ENCODE measurements at places on chromosomes 5 and 9. TPM values are rescaled to one million over a fixed set of nuclear protein-coding genes. Genes with fewer than 3 reads are reported as not detected.

GRCh38 chr5:143499480-143500114, 96.1 kb upstream of the NR3C1 start:
- no peak for DNase-seq

DNA sequence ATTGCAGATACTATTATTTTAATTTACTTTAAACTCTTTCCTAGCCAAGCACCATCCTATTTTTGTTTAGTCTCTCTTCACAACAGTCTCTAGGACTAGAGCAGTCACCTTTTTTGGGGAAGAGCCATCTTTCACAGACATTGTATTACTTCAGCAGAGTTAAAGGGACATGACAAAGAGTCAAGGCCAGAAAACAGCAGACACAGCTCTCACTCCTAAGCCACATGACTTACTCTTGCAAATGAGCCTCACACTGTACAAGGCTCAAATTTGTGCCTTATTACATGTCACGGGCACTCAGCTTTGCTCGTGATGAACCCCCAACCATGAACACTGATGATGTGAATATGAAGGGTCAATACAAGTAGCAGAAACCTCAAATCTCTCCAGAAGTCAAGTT, 104.3 kb downstream of the ZNF608 start:
- DNase-seq = no peak

DNA sequence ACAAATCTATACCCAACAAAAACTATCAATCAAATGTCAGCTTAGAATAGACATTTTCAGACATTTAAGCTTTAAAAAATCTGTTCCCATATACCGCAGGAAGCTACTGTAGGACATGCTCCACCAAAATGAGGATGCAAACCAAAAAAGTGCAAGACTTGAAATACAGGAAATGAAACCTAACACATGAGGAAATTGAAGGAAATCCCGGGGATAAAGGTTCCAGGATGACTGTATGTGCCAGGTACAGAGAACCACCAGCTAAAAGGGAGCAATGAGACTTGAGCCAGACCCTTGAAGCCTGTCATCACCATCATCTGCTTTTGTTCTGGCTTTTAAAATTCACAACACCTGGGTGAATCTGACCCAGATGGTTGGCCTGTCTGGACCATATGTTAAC, 21.4 kb downstream of the DIAPH1 start:
- DNase-seq = no peak

DNA sequence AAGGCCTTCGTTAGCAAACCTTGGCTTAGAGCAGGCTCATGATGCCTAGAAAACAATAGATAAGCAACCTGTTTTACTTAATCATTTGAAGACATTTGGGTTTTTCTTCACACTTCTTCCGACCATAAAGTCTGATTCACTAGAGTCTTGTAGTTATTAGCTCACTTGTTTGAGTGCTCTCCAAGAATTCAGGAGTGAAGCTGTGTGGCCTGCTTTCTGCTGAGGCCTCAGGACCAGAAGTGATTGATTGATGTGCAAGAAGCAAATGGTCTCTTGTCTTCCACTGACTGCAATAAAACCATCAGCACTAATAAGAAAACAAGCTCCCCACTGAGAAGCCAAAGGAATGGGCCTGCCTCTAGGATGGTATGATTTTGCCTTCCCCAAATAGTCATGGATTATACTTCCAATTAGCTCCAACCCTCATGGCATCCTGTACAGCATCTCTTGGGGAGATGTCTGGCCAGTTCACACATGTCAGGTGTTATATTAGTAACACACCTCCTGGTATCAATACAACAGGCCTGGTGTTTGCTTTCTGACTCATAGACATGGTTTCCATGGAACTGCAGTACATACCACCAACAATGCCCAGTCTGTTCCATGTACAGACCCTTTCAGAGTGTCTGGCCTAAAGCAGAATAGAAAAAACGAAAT, 317.6 kb downstream of the CWC27 start:
- DNase-seq = peak; percentile 51

- DNase-seq = no peak
These were observed 4.7 kb upstream of the BICD2 start for GRCh38 chr9:92769286-92769685.

DNA sequence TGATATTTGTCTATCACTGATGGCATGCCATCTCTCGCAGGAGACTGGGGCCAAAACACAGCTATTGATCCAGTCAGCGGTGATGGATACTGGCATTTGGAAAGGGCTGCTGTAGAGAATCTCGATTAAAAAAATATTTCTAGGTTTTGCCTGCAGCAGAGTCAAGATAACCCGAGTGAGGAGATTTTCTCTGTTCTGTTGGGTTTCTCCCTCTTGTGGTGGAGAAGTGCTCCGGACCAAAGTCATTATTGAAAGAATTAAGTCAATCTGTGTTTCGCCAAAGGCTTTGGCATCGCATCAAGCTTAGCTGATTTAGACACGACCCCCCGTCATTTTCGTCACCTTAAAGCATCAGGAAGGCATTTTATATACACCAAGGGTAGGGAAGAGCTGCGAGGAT, 97.1 kb upstream of the IRX2 start:
- peak; percentile 53 for DNase-seq

DNA sequence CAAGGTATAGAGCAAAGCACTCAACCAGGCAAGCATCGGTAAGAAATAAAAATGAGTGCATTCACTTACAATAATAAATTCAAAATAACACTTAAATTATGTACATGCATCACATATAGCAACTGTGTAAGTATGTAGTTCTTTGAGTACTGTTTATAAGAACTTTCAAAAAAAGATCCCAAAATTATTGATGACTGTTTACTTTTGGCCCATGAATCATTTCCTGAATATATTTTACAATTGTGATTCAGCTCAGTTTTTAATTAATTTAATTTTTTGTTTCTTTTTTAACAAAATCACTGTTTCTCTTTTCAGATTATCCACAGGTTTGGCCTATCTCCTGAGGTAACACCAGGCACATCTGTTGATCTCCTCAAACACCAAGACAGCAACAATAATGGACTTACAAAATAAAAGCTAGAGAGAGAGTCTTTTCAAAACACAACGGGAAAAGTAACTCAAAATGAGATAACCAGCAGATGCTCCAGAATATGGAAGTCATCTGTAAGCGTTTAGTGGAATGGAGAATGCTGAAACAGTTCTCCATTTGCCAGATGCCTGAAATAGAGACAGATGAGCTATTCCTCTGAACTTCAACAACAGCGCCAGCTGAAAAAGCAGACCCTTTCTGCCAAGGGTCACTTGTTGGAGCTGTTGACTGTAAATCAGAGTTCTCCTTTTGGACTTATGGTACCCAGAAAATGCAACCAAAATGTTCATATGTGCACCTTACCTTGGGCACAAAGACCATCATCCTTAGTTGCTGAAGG, 348.6 kb upstream of the RGMB start:
- DNase-seq = no peak

Gene CYFIP2
- 14.9 TPM for total RNA-seq

Gene ITGA2
- total RNA-seq = 11.6 TPM
